ENCODE measurements at places on chromosomes 7 and 10. TPM values are rescaled to one million over a fixed set of nuclear protein-coding genes. Genes with fewer than 3 reads are reported as not detected.

Gene MBLAC1
- 4.3 TPM for total RNA-seq

Gene CXCL12
- total RNA-seq: not detected

Gene UBE2D4
- total RNA-seq: 6.3 TPM

Gene ITGB8
- not detected for total RNA-seq

Gene SORCS3
- not detected for total RNA-seq

Gene CCDC201
- not detected for total RNA-seq

GRCh38 chr7:110831419-110831818 lies 259.5 kb upstream of the LRRN3 start:
- DNase-seq: no peak

DNA sequence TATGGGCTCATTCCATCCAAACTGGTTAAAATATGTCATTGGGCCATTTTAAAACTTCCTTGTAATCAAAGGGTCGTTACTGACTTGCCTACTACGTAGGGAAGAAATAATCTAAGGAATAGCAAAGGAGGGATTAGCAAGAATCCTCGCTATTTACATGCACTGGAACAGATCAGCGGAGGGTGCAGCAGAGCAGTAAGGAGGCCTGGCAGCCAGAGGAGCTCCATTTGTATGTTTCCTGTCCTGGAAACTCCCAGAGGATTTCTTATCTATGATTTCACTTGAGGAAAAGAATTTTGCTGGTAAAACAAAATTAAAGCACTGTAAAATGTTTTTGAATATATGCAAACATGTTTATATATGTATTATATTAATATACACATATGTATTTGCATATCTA lies 107.3 kb downstream of the TPK1 start:
- DNase-seq: no peak

GRCh38 chr7:13979671-13980435 lies 9.6 kb downstream of the ETV1 start:
- DNase-seq: no peak

GRCh38 chr10:51706225-51706624 lies 6.8 kb upstream of the CSTF2T start:
- DNase-seq: no peak

GRCh38 chr10:71528371-71529206 lies 131.9 kb downstream of the CDH23 start:
- DNase-seq: no peak

GRCh38 chr7:23672033-23672432 lies 8.0 kb upstream of the FAM221A start:
- no peak for DNase-seq

GRCh38 chr7:150903606-150904005 lies 51.3 kb downstream of the AOC1 start:
- DNase-seq: no peak

Data from activated CD8-positive, alpha-beta T cell treated with anti-CD3 and anti-CD28 coated beads, Interleukin-2, amount 10 ng/mL, durations not matched to agents 7 days and 5 days (primary cell).